Glutamatergic neuron (in vitro differentiated cells): ENCODE measurements at places on chromosomes 3 and 15.

GRCh38 chr3:192494174-192494573 is 233.2 kb downstream of the FGF12 start:
- no peak for DNase-seq

- no peak for DNase-seq
These were observed 6.7 kb downstream of the MYLK start for GRCh38 chr3:123877466-123877865.

DNA sequence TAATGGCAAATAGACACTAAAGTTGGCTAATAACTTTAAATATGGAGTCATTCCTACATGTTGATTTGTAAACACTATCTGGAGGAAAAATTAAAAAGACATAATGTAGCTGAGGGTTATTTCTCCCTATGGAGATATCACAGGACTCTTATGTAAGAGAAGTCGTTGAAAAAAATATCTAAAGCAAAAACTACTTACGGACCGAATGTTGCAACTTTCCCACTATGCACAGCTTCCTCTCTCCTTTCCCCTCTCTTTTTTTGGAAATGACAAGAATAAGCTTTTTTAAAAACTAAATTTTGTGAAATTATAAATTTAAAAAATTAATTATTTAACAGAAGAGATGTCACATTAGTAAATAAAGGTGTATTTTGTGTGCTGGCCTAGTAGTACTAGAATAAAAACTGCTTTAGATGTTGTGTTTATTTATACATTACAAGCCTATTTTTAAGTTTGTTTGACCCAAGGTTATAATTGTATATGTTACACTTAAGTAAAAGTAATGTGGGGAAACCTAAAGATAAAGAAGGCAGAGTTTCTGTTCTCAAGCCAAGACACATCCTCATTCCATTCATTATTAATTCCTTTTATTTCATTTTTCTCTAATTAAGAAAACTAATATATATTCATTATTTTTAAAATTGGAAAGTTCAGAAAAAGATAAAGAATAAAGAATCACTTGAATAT is 20.7 kb upstream of the PPARG start:
- no peak for DNase-seq

GRCh38 chr15:85380812-85381642 is 624 bp downstream of the AKAP13 start:
- DNase-seq, result peak; percentile 56

DNA sequence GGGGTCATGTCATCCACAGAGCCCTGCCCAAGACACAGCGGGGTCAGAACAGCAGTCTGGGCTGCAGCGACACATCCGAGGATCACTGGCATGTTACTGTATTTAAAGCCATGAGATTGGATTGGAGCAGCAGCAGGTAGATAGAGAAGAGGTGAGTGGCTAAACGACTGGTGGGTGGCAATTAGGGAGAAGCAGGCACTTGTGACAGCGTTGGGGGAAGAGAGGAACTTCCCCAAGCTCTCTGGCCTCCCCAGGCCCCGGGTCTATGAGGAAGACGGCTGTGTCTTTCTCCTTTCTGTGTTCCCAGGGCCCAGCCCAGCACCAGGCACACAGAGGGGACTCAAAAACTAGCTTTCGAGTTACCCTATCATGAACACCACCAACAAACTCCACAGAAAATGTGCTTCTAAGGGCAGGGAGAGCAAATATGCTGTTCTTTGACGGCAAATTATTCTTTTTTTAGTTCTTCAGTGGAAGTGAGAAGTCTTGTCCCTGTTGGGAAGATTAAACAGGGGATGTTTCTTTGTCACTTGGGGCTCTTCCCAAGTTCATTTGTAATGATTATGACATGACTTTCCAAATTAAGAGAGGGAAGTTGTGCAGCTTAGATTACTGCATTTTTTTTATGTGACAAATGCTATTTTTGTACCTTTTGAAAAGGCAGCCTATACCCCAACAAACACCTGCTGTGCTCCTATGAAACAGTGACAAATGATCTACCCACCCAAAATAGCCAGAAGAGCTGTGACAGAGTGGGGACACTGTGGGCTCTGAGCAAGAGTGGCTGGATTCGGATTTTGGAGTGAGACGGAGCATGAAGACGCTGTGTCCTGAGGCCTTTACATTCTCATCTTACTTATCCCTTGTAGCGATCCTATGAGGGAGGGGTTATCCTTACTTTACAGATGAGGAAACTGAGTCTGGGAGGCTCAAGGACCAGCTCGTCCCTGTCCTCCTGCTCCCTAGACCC is 7.2 kb upstream of the SYNM start:
- DNase-seq, result no peak

DNA sequence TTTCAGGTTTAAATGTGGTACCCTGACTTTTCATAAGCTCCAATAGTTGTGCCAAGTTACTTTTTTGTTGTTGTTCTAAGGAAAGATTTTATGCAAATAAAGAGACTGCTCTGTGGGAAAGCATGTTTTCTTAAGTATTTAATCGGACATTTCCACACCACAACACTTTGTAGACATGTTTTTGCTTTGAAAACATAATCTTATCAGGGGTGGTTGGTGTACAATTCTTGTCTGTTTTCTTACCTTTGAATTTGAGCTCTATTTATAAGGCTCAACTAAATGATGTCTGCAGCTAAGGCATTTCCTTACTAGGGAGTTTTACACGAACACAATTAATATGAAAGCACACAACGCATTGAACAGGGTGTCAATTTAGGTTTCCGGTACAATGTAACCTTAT is 81.5 kb upstream of the CDIN1 start:
- DNase-seq, result no peak

- peak; percentile 67 for DNase-seq
These were observed 35.0 kb downstream of the CTSH start for GRCh38 chr15:78909791-78910228.

GRCh38 chr15:53197426-53197839 is 407.3 kb upstream of the ONECUT1 start:
- peak; percentile 87 for DNase-seq

- DNase-seq, result no peak
These were observed 390.9 kb upstream of the ADAMTS9 start for GRCh38 chr3:65078748-65079147.

- DNase-seq, result no peak
These were observed 8.0 kb upstream of the KBTBD8 start for GRCh38 chr3:66989860-66990696.
